CD4-positive, CD25-positive, alpha-beta regulatory T cell (primary cell): ENCODE measurements at places on chromosomes 7 and 10. TPM values are rescaled to one million over a fixed set of nuclear protein-coding genes. Genes with fewer than 3 reads are reported as not detected.

- no peaks in the 10 kb centered on the region for H3K36me3 ChIP-seq
- H3K4me1 ChIP-seq, result no peaks in the 10 kb centered on the region
- DNase-seq, result no peak
- no peak overlapping the region for H3K4me3 ChIP-seq
Measured at GRCh38 chr7:72080865-72081510, 331.1 kb downstream of the CALN1 start.

DNA sequence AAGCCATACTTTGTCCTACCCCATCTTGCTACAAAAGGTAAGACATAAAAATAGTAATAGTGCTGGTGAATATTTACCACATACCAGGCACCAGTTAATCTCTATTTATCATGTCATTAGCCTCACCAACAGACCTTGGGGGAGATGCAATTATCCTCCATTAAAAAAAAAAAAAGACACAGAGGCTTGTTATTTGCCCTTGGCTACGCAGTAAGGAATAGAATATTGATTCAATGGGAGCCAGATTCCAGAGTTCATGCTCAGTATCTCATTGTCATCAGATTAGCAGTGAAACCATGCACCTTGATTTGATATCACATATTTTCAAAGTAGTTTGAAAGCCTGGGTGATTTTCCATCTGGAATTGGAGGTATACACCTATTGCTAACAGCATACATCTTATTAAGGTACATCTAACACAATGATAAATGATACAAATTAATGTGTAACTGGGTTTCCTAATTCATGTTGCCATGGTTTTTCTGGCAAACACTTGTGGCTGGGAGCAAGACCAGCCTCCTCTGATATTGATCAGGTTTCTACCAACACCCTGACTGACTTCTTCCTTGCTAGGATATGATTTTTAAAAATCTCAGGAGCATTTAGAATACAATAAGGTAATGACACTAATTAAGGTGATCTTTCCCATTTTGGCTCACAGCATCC, 67.1 kb upstream of the PRR15 start:
- no peaks in the 10 kb centered on the region for H3K4me1 ChIP-seq
- H3K27me3 ChIP-seq, result no peaks in the 10 kb centered on the region
- DNase-seq, result no peak
- no peak overlapping the region for H3K27ac ChIP-seq
- H3K4me3 ChIP-seq, result no peak overlapping the region

- no peak overlapping the region for H3K27ac ChIP-seq
- H3K27me3 ChIP-seq, result no peaks in the 10 kb centered on the region
- no peak overlapping the region for H3K4me3 ChIP-seq
- H3K4me1 ChIP-seq, result no peaks in the 10 kb centered on the region
Measured at GRCh38 chr10:7365027-7365745, 45.6 kb downstream of the SFMBT2 start.

GRCh38 chr7:74288034-74288881, 949 bp upstream of the CLIP2 start:
- H3K27ac ChIP-seq, result no peak overlapping the region
- DNase-seq, result no peak
- peak overlapping the region; percentile 64 for H3K4me3 ChIP-seq
- no peaks in the 10 kb centered on the region for H3K36me3 ChIP-seq
- no peaks in the 10 kb centered on the region for H3K27me3 ChIP-seq

GRCh38 chr7:81210137-81211064, 291.6 kb upstream of the SEMA3C start:
- H3K27ac ChIP-seq, result no peak overlapping the region
- no peaks in the 10 kb centered on the region for H3K36me3 ChIP-seq
- no peak for DNase-seq
- H3K4me1 ChIP-seq, result no peaks in the 10 kb centered on the region
- no peaks in the 10 kb centered on the region for H3K27me3 ChIP-seq
- no peak overlapping the region for H3K4me3 ChIP-seq

- no peaks in the 10 kb centered on the region for H3K36me3 ChIP-seq
- H3K27me3 ChIP-seq, result peaks cover 42% of the 10 kb centered on the region
- H3K4me1 ChIP-seq, result peaks cover 17% of the 10 kb centered on the region
Measured at GRCh38 chr7:103445228-103446048, 569 bp downstream of the SLC26A5 start.

DNA sequence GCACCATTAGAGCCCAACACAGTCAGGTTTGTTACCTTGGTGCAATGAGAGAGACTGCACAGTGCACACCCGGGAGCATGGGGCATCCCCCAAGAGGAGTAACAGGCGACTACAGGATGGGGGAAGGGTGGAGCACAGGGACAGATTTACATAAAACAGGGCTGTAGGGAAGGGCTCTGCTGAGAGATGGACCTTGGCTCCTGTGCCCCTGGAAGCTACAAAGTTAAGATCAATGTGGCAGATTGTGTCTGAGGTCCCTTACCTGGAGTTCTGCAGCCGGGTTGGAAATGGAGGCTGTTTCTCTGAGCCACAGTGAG, 13.7 kb upstream of the SLC18A3 start:
- no peaks in the 10 kb centered on the region for H3K27me3 ChIP-seq
- H3K36me3 ChIP-seq, result no peaks in the 10 kb centered on the region
- no peaks in the 10 kb centered on the region for H3K4me1 ChIP-seq
- no peak overlapping the region for H3K27ac ChIP-seq
- DNase-seq, result no peak

TLX1 gene
- polyA plus RNA-seq, result not detected

GJD4 gene
- not detected for polyA plus RNA-seq
